ENCODE measurements at places on chromosomes 4 and X.
A peak's percentile ranks its signal among the peaks of the same experiment; 100 is the strongest.

DNA sequence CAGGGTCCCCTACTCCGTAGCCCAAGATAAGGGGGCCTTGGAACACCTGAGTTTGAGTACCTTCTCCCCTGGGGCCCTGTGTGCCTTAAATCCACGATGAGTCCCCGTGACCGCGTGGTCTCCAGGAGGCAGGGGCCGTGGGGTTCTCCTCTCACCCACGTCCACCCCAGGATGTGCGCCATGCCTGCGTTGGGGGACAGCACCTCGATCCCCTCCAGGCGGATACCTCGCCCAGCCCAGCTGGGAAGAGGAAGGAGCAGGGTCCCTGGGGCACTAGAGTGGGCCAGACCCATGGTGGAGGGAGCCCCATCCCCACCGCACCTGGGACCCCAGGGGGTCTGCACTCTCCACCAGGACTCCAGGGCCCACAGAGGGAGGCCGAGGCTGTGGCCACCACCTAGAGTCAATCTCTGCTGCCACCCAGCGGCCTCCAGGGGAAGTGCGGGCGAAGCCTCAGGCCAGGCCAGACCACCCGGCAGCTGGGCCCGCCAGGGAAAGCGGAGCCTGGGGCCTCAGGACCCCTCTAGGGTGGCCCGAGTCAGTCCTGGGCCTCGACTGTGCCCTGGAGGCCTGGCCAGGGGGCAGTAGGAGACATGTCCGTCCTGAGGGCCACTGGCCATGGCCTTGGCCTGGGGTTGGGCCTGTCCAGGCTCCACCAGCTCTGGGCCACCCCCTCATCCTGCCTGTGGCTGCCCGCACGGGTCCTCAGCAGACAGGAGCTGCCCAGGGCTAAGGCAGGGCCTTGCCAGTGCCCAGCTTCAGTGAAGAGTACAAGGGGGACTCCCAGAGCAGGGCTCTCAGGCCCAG, 55.0 kb downstream of the FAM53A start:
- DNase-seq = peak; percentile 53

- no peak for DNase-seq
Observed at GRCh38 chr4:45241976-45242375, 515.6 kb upstream of the GNPDA2 start.

- no peak for DNase-seq
Observed at GRCh38 chr4:122341886-122342285, 36.9 kb upstream of the ADAD1 start.

- DNase-seq = no peak
Observed at GRCh38 chr4:133402616-133403015, 253.5 kb downstream of the PCDH10 start.

GRCh38 chrX:110226931-110227330, 91.0 kb downstream of the AMMECR1 start:
- no peak for DNase-seq

DNA sequence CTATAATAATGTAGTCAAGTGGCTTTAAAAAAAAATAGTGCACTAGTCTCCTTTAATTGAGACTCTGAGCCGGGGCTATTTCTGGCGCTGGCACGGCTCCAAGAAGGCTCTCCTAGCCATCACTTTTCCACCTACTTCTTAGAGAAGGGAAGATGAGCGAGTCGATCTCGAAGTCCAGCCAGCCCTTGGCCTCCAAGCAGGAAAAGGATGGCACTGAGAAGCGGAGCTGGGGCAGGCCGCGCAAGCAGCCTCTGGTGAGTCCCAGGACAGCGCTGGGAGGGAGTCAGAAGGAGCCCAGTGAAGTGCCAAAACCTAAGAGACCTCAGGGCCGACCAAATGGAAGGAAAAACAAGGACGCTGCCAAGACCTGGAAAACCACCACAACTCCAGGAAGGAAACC, 531.9 kb downstream of the MAGEB5 start:
- DNase-seq = no peak

DNA sequence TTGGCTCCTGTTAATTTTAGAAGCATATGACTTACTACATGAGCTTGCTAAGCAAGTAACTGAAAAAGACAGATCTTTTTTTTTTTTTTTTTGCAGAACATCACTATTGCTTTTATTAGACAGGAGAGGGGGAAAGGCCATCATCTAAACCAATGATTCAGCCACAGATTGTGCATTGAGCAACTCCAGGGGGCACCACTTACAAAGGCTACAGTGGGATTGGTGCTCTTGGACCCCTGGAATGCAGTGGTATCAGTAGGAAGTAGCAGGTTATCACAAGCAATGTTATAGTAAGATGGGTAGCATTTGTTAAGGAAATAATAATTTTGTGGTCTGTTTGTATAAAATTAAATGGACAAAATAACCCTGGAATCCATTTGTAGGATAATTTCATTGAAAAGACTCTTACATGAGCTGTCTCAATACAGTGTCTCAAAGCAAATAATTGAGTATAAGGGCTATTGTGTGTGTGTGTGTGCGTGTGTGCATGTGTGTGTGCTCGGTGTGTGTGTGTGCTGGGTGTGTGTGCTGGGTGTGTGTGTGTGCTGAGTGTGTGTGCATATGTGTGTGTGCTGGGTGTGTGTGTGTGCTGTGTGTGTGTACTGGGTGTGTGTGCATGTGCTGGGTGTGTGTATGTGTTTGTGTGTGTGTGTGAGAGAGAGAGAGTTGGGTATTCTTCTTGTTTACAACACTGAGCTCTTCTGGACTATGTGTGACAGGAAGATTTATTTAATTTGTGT, 296.3 kb downstream of the PCDH7 start:
- no peak for DNase-seq

DNA sequence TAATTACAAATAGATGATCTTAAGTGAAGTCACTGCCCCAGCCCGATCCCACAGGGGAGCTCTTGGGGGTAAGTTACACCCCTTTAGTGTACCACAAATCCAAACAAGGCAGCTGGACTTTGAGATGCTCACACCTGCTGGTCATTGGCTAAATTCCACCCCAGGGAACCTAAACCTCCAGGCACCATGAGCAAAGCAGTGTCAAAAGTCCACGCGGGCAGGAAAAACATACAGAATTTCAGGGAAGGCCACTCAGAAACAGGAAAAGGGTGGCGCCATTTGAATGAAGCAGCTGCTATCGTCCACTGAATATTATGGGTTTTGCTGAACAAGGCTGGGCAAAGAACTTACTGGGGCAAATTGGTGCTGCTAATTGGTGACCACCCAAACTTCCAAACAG, 30.9 kb downstream of the SUPT20HL1 start:
- DNase-seq = no peak

GRCh38 chr4:122045533-122045932, 93.7 kb upstream of the TRPC3 start:
- DNase-seq = no peak

DNA sequence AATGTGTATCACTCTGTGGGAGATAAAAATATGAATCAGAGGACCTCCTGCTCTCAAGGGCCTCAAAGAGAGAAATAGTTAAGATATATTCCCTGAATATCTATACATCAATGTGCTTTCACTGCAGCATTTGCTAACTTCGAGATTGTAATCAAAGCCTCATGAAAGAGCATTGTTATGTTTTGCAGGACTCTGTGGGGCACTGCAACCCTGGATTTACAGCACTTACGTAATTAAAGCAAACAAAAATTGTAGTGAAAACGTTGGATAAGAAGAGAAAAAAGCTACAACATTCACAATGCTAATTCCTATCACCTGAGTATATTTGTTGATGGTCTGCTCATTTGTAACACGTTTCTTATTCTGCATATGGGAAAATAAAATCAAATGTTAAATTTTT, 48.0 kb downstream of the ETNPPL start:
- DNase-seq = no peak

DNA sequence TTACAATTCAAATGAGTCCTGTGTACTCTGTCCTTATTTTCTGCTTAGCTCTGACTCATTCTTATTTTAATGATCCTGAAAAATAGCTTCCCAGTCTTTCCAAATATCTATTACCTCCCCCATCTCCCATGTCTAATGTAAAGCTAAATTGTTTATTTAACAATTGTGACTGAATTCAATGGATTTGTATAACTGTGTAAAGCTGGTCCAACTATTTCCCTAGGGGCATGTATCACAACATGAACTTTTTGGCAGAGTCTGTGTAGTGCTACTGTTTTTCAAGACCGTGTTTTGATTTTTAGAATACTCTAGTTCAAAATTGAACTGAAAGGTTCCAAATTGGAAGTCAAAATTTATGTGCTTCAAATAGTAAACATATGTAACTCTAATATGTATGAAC, 67.8 kb downstream of the SPCS3 start:
- no peak for DNase-seq

GRCh38 chrX:70029863-70030262, 19.9 kb downstream of the AWAT2 start:
- no peak for DNase-seq

DNA sequence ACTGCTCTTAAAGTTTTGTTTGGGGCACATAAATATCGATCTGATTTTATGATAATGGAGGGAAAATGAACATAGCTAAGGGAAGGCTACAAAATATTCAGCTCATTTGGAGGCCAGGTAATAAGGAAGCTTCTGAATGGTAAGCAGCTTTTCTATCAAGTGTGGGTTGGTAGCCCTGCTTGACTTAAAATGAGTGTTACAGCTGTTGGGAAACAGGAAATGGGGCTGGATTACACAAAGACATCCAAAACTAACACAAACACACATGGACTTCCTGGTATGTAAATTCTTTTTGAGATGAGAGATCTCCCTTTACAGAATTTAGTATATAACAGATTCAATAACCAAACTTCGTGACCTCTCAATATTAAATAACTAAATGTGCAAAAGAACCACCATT, 58.0 kb downstream of the FGF16 start:
- no peak for DNase-seq

DNA sequence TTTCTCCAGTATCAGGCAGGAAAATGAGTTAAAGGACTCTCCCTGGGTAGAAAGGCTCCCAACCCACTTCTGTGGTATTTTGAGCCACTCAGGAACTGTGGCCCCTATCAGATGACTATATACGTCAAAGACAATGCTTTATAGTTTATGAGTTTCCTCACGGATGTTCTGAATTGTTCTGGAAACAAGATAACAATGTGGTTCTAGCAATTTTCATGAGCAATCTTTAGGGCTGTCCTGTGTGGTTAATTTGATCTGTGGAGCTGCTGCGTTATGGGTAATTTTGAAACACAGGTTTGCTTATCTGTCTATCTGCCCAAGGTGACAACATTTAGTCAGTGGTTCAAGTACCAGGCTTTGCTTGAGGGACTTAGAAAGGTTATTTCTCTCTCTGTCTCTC, 46.7 kb upstream of the IL2 start:
- peak; percentile 13 for DNase-seq

- DNase-seq = no peak
Observed at GRCh38 chrX:9352694-9353411, 112.0 kb upstream of the TBL1X start.

DNA sequence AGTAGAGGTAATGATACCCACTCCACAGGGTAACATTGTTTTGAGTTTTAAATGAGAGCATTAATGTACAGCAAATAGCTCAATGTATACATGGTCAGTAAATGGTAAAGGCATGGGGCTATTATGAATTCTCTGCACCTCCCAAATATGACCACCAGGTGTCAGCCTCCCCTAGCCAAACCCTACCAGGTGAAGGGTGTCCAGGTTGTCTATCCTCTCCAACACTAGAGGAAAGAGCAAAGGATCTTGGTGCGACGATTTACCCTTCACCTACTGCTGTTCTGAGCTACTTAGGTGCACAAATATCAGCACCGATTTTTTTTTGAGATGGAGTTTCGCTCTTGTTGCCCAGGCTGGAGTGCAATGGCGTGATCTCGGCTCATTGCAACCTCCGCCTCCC, 26.5 kb upstream of the XIAP start:
- DNase-seq = peak; percentile 21

DNA sequence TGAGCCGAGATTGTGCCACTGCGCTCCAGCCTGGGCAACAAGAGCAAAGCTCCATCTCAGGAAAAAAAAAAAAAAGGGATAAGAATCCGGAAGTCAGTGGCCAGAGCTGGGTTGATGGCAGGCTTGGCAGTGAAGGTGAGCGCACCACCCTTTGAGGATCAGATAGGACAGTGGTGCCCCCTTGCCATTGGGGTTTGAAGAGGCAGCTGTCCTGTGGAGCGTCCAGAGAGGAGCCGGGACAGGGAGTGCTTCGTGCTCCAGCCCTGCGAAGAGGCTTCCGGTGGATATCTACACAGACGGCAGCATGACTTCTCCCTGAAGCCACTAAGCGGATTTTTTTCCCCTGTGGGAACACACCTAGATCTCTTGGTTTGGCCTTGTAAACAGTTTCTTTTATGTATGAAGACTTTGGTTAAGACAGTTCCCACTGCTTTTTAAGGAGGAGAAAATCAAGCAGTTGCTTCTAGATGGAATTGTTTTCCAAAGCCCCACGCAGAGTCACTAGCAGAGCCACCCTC, 6.5 kb downstream of the TBC1D14 start:
- DNase-seq = no peak

DNA sequence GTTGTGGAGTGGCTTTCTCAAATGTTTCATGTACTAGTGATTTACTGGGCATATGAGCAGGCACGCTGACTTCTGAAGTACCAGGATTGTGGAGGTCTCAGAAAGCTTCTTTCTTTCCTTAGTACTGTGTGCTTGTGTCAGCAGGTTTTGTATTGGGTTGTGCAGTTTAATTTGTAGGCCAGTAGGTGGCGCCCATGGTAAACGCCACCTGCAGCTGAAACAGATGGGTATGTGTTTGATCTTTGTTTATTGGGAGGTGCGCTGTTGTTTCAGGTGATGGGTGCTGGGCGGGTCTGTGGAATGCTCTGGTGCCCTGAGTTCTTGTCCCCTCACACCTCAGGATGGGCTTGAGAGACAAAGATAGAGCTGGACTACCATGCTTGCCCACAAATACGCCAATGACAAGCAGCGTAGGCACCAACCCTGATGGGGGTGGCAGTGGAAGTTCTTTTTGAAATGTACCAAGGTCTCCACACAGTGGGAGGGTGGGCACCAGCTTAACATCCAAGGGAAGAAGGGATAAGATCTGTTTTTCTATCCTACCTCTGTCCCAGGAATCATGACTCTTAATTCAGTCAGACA, 141.5 kb downstream of the RPS6KA6 start:
- peak; percentile 0 for DNase-seq

DNA sequence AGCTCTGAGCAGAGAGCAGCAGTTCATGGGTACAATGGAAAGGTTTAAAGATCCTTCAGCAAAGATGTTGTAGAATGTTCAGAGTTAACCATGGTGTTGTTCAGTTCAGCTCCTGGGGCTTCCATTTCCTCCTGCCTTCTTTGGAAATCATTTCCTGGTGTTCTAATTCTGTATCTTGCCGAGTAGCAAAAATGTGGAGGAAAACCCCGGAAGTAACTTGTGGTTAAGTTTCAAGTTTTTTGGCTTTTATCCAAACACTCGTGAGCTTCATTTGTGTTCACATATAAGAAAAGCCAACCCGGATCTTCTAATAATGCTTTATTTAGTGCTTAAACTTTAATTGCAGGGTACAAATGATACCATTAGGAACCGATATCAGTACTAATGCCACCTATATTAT, 33.6 kb upstream of the ARX start:
- no peak for DNase-seq
